ENCODE measurements at places on chromosomes 16 and 17.

DNA sequence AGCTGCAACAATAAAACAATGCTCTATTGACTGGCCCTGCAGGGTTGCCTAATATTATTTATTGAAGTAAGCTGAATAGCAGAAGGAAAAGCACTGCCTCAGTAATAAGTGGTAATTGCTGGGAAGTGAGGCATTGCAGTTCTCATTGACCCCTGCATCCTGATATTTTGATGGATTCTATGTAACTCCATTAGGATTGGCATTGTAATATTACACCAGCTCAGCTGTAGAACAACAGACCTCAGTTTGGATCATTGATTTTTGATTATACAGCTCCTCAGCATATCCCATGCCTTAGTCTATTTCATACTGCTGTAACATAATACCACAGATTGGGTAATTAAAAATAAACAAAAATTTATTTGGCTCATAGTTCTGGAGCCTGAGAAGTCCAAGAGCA, 650.6 kb upstream of the SALL1 start:
- DNase-seq, result no peak

- no peak for DNase-seq
Observed at GRCh38 chr16:65728652-65729051, 606.8 kb upstream of the CDH11 start.

DNA sequence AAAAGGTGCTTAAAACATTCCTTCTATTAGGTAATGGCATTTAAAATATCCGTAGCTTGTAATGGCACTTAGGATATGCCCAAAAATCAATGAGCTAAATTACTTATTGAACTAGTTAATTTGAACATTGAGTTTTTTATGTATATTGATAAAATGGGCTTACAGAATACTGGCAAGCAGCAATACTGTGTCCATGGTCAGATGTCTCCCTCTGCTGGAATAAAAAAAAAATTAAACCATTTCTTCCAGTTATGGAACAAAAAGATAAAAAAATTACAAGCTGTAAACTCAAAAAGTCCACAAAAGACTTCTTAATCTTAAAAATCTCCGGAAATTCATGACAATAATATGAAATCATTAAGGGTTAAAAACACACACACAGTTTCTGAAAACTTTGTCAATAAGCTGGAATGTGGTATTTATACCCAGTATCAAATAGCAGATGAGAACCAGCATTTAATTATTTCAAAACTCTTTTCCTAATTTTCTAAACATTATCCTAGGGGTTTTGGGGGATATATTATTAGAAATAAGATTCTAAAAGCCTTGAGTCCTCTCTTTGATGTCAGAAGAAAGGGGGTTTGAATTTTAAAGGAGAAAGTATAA, 21.5 kb upstream of the PSMD7 start:
- no peak for DNase-seq

DNA sequence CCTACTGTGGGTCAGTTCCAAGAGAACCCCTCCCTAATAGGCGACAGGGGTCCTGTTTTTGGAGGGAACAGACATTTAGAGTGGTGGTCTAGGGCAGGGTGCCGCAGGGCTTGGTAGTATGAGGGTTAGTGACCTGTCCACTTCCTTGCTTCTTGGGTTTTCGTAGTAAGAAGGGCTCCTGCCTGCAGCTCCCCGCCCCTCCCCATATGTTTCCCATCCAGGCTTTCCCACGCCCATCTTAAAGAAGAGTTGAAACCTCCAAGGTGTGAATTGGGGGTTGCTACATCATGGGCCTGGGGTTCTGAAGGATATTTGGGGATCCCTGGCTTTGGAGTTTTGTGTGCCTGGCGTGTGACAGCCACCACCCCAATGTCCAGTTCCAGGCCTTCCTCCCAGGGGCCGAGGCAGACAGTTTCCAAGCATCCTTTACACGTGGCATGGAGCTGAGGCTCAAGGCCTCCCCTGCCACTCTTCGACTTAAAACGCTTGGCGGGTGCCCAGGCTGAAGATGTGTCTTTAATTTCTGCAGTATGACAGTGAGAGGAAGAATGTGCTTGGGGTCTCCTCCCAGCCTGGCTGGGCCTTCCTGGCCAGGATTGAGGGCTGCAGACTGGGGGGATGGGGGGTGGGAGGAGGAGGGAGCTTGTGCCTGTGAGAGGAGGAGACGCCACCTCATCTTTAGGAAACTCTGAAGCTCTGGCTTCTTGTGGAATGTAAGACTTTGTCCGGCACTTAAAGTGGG, 2.3 kb upstream of the COL1A1 start:
- no peak for DNase-seq

DNA sequence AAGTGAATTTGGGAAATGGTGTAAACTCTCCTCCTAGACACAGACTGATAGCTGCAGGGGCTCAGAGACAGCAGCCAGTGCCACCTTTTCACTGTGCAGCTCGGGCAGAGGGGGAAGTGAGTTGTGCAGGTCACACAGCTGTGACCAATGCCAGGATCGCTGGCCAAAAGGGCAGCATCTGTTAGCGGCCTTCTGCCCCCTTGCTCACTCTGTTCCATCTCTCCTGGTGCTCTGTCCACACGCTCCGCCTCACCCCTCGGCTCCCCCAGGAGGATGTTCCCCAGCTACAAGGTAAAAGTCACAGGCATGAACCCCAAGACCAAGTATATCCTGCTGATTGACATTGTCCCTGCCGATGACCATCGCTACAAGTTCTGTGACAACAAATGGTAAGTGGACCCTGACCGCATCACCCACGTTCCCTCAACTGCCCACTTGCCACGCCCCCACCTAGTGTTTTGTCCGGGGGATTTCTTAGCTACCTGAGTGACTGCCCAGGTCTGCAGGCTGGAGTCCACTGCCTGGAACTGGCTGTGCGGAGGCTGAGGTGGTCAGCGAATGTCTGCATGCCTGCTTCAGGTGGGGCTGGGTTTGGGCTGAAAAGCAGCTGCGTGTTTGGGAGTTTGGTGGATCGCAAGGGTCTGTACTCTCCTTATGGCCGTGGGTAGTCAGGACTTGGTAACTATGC, 13.5 kb downstream of the TBX4 start:
- no peak for DNase-seq

DNA sequence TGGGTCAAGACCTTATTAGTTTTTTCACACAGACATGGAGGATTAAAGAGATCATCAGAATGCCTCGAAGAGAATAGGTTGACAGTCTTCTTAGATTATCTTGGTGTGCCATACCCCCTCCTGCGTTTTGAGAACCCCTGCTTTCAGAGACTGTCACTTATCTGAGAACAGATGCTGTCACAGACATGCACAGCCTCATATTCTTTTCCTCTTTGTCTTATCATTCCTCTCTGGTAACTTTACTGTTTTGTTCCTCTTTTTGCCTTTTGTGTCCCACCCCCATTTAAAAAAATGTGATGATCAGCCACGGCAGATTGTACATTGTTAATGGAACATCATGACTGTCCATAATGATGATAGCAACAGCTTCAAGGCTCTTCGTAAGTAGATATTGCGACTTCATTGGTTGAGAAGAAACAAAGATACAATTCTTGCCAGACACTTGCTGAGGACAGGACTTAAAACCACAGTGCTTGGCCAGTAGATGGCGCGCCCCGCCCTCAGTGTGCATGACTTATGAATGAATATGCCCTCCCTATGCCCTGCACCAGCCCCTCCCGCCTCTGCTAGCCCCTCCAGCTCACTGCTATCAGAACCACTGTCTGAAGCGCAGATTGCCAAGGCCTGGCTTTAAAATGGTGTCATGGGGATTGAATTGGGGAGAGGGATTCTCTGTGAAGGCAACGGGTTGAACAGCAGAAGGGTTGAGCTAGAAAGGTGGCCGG, 2.6 kb upstream of the PITPNC1 start:
- no peak for DNase-seq
